Esophagus squamous epithelium (tissue), 5 donors: ENCODE measurements at places on chromosomes 2 and 18. TPM values are rescaled to one million over a fixed set of nuclear protein-coding genes. Genes with fewer than 3 reads are reported as not detected.

- DNase-seq, result no peak
Measured at GRCh38 chr18:37575646-37576045, 10.0 kb upstream of the CELF4 start.

- DNase-seq, result no peak
Measured at GRCh38 chr2:99957332-99958133, 184.9 kb downstream of the AFF3 start.

GRCh38 chr2:112588611-112589045 lies 4.2 kb downstream of the CHCHD5 start:
- no peak for DNase-seq

GRCh38 chr2:56444339-56444738 lies 260.5 kb downstream of the CCDC85A start:
- DNase-seq, result no peak

DNA sequence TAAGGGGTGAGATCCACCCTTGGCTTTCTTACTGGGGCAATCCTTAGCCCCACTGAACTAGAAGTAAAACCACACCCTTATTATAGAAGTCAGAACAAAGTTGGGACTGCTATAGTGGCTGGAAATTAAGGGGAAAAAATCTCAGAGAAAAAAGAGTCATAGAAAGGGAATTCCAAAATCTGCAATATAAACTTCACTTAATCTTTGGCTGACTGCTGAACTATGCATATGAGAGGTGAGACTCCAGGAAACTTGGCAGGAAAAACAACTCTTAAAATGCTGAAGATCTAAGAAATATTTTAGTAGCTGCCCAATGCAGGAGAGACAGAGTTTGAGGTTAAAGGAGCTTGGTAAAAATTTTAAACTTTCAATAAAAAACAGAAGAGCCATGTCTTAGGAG lies 201.8 kb upstream of the FN1 start:
- DNase-seq, result no peak

- DNase-seq, result no peak
Measured at GRCh38 chr2:53033411-53033810, 734.2 kb upstream of the CHAC2 start.

DNA sequence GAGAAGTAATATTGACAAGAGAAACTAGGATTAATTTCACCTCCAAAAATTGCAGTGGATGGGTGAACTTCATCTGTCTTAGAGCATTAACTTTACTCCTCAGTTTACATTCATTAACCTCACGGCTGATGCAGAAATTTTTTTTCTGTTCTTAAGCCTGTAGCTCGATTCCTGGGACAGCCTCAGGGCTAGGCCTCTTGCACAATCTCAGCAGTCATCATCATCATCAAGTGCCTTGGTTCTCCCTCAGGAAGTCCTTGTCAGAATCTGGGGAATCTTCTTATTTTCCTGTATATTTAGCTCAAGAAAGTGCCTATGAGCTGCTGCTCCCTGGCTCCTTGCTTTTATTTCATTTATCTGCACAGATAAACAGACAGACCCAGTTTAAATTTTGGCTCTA lies 1272.2 kb upstream of the LRRTM1 start:
- no peak for DNase-seq

The ZEB2 gene
- total RNA-seq, result 8.6 TPM

The LTBP1 gene
- total RNA-seq, result 19.2 TPM
